ENCODE measurements at places on chromosomes 3 and 15.

- no peak for DNase-seq
These were observed 65.3 kb downstream of the IGF1R start for GRCh38 chr15:98713585-98714001.

DNA sequence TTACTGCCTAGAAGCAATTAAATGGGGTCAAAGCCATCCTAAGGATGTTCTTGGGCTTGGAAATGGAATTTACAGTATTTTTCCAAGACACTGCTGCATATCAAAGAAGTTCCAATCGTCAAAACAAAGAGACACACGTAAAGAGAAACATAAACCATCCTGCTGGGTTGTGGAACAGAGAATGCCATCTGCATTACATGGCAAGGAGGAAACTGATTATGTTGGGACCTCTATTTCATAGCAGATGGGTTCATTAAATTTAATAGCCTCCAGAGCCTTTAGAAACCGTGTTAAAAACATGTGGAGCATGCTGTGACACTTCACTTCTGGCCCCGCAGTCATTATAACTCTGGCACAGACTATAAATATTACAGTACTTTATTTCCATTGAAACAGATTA is 154.6 kb downstream of the LRTM1 start:
- DNase-seq = no peak

GRCh38 chr3:127064391-127065137 is 81.6 kb downstream of the PLXNA1 start:
- DNase-seq = no peak

- DNase-seq = no peak
These were observed 4.7 kb upstream of the CALML4 start for GRCh38 chr15:68209735-68210408.

GRCh38 chr3:53613125-53613524 is 118.7 kb downstream of the CACNA1D start:
- no peak for DNase-seq

DNA sequence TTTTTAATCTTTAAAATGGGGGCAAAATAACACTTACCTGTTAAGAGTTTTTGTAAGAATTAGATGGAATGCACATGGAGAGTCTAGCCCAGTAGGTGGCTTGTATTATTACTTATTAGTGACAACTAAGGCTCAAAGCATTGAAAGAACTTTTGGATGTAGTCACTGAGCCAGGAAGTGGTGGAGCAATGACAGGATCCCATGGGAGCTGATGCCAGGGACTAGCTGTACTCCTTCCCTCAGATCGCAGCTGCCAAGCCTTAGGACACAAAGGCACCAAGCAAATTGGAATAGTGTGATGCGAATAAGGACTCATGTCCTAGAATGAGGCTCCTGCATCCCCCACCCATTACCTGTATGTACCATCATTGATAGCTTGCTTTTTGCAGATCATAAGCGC is 370.4 kb upstream of the RGMA start:
- no peak for DNase-seq

DNA sequence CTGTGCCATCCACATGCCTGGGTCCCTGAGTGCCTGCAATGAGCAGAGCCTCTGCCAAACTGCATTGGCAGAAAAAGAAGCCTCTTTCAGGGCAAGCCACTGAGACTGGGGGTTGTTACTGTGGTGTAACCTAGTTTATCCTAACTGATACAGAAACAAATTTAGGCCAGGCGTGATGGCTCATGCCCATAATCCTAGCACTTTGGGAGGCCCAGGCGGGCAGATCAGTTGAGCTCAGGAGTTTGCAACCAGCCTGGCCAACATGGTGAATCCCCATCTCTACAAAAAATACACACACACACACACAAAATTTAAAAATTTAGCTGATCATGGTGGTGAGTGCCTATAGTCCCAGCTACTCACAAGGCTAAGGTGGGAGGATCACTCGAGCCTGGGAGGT is 221.6 kb downstream of the TBC1D2B start:
- no peak for DNase-seq

DNA sequence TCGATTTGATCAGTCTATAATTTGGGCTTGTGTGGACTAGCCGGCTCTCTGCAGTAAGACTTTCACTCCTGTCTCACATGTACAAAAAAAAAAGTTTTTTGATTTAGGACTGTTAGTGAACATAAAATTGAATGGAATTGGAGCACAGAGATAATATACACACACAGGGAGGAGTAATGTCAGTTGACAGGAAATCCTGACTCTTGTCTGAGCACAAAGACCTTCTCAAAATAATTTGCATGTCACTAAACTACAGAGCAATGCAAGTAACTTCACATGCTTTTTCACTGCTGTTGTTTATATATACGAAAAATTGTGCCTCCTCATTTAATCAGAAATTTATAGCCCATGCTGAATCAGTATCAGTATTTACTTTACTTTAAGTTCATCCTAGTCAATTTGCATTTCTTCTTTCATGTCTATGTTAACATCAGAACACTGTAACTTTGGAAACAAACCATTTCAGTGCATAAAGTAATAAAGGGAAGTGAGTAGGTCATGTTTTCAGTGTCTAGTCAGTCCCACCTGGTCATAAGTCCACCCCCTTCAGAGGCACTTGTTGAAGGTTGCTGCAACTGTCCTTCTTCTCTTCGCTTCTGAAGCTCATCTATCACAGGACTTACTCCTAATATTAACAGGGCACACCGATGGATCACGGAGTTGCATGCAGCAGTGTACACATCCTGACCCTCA is 115.8 kb downstream of the FBXL22 start:
- no peak for DNase-seq

DNA sequence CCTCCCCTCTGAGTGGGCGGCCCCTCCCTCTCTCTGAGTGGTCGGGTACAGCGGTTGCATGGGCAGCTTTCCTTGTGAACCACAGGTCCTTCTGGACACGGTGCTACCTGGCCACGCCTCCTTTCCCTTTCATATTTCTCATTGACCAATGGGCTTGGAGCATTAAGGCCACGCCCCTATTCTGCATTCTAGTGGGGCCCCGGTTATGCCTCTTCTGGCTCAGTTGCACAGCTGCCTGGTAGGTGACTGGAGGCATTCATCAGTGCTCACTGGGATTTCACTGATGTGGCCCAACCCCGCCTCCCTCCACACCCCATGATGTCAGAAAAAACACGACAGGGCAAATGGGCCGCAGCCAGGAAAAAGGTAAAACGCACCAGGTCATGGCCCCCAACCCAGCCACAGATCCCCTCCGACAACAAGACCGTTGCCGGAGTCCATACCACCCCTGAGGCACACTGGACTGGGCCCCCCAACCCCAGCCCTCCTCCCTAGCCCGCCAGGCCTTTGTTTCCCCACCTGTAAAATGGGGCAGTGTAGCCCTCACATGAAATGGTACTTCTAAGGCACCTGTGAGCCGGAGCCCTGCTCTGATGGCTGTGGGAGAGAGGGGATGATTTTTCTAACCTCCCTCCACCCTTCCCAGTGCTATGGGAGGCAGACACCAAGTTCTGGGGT is 26.3 kb downstream of the NGRN start:
- no peak for DNase-seq

DNA sequence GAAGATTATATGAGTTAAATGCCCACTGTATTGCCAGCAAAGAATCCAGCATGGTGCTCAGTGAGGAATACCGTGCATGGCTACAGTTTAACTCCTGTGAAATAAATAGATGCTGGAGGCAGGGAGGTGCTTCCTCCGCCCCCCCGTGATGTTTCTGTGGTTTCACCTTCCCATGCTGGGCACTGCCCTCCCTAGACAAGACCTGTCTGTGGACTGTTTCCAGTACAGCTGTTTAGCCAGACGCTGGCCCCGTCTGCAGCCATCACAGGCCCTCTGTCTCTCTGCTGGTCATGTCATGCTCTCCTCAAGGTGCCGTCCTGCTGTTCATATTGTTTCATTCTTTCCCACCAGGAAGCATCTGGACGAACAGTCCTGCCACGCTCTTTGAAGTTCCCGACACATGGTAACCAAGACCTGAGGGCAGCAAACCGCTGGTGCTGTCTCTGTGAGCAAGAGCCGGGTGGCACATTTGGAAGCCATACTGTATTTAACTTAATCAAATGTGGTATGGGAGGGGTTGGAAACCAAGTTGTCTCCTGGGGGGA is 31.4 kb downstream of the GOLGA8S start:
- DNase-seq = no peak

DNA sequence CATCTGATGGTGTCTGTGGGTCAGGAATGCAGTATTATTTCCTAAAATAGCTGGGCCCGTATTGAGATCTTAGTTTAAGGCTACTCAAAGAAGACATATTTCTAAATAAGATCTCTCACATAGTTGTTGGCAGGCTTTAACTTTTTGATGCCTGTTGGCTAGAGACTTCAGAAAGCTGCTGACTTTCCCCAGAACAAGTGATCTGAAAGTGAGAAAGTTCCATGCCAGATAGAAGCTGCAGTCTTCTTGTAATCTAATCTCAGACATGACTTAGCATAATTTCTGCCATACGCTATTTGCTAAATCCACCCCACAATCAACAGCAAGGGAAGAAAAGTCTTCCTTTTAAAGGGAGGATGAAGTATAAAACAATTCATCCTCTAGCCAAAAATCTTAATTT is 867.1 kb downstream of the IGSF11 start:
- no peak for DNase-seq

- DNase-seq = no peak
These were observed 482.5 kb downstream of the FOXP1 start for GRCh38 chr3:71101014-71101413.

GRCh38 chr3:69209413-69209812 is 87.0 kb upstream of the LMOD3 start:
- no peak for DNase-seq

DNA sequence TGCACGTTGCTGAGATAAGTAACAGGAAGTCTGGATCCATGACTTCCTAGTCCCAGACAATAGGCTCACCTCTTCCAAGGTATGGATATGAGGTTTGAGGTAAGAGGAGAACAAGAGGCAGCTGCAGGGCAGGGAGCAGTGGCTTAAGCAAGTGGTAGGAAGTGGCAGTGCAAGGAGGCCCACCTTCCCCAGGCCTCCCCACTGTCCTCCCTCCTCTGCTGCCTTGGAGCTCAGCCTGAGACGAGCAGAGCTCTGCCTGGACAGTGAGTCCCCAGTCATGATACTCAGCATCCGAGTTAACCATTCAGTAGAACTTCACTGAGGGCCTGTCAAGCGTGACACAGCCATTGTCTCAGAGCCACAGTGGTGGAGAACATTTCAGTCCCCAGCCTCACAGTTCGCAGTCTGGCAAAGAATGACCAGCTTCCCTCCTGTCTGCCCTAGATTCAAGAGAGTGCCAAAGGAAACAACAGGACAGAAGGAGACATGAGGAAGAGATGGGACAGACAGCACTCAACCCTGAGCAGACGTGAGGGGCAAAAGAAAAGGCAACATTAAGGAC is 41.4 kb upstream of the BOC start:
- DNase-seq = no peak

All from activated CD8-positive, alpha-beta memory T cell treated with anti-CD3 and anti-CD28 coated beads for 1 hour (primary cell).